ENCODE measurements at places on chromosomes 11 and 22. TPM values are rescaled to one million over a fixed set of nuclear protein-coding genes. Genes with fewer than 3 reads are reported as not detected.

KRTAP5-9 gene
- 0.34 TPM for total RNA-seq

GLYATL2 gene
- not detected for total RNA-seq

- DNase-seq: no peak
Measured at GRCh38 chr22:29126670-29127395, 54.0 kb downstream of the KREMEN1 start.

DNA sequence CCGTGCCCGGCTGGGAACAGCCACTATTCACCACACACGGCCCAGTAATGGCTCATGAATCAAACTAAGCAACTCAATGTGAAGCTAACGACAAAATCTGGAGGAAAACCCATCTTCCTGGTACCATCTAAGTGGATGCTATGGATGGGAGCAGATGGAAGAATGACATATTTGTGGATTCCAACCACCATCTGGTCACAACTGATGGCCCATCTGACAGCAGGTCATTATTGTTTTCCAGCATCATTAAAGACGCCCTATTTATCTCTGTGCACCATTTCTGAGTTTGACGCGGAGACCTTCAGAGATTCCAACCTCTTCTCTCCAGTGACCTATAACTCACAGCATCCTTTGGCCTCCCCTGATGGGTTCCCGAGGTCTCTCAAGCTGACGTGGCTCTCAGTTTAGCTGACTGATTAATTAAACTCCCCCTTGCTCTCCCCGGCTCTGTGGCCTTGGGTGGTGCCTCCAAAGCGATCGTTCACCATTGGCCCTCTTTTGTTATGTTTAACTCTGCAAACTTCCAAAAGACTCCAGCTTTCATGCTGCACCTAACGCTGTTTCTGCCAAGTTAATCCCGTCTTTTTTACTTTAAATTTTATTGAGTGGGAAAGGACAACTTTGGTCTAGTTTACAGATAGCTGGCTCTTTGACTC lies 1514.4 kb downstream of the BRD1 start:
- no peak for DNase-seq

OR10A2 gene
- total RNA-seq: not detected

DNA sequence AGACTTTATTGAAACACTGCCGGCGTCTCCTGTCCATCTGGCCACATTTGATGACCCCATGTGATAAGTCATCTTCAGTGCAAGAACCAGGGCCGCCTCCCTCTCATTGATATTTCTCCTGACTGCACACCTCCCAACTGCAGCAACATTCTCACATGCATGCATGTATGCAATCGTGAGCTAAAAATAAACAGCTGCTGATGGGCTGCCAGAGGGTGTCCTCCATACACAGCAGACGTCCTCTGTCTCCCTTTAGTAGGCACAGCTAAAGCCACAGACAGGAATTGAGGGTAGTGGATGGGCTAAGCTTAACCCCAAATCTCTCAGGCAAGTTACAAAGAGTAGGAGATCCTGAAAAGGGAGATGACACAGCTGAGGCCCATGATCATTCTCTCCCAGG lies 106.7 kb upstream of the HSD17B12 start:
- DNase-seq: no peak

HYOU1 gene
- 46.2 TPM for total RNA-seq

- no peak for DNase-seq
Measured at GRCh38 chr22:47032091-47032943, 269.9 kb downstream of the TBC1D22A start.

GLB1L2 gene
- 0.44 TPM for total RNA-seq

DNA sequence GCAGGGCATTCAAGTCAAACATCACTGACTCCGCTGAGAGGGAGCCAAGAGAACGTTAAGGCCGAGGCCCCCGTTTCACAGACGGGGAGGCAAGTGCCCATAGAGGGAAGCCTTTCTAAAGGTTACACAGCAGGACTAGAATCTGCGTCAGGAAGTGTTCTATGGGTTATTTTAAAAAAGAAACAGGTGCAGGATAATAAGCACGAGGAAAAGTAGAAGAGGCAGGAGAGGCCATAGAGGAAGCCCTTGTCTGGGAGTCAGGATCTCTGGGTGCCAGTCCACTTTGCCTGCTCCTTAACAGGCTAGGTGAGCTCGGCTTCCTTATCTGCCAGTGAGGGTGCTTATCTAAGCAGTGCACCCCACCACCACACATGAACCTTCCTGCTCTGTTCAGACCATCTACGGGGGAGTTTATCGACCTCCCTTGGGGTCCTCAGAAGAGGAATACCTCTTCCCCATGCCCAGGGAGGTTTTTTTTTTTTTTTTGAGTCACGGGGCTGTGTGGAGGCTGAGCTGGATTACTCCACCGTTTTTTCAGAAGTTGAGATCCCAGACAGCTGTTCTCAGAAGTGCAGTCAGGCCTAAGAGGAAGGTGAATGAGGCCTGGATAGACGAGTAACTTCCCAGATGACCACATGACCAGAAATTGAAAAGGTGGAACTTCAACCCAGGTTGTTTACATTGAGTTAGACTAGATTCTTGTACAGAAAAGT lies 1.2 kb upstream of the FCHSD2 start:
- DNase-seq: no peak

- no peak for DNase-seq
Measured at GRCh38 chr11:46342239-46342638, 5.0 kb upstream of the DGKZ start.

B4GALNT4 gene
- not detected for total RNA-seq

GRCh38 chr11:6077723-6078122 lies 29.8 kb upstream of the OR56B4 start:
- DNase-seq: no peak

STARD10 gene
- total RNA-seq: 39.2 TPM

GRCh38 chr22:24155627-24156140 lies 25.6 kb upstream of the SUSD2 start:
- peak; percentile 73 for DNase-seq

NCF4 gene
- total RNA-seq: 117 TPM

- DNase-seq: no peak
Measured at GRCh38 chr11:134574425-134574824, 162.4 kb upstream of the B3GAT1 start.

TPST2 gene
- total RNA-seq: 16.6 TPM

DNA sequence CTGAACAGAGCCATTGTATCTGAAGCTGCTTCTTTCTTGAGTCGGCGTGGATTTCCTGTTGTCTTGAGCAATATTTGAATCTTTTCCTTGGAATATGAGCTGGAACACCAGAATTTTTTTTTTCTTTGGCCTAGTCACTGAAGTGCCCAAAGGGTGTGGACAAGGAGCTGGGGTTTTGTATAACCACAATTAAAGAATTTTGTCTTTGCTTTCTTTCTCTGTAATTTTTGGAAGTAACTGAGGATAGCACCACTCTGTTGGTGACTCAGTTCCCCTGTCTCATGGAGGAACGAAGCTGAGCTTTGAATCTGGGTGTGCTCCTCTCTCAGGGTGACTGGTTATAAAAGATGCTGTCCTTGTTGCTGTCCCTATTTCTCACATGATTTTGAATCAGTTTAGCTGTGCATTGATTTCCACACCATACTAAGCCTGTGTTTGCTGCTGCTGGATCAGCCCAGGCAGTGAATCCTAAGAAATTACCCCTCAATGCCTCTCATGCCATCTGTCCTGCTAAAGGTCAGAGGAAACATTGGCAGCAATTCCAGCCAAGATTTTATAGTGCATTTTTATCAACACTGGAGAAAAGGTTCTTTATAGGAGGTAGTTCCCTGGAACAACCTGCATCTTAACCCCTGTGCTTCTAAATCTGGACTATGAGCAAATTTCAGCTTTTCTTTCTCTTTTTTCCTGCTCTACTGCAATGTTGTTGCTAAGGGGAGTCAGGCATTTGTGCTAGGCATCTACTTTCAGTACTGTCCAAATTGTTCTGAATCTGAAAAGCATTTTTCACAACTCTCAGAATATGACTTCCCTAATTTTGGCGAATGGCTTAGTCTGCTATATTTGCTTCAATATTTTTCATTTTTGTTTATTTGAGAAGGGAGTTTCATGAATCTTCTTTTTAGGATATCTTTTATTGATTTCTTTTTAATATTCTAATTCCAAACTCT lies 540.8 kb downstream of the SOX6 start:
- DNase-seq: no peak

Data from B cell (primary cell).